Caco-2 (cell line): ENCODE measurements at places on chromosomes 3 and 15.

DNA sequence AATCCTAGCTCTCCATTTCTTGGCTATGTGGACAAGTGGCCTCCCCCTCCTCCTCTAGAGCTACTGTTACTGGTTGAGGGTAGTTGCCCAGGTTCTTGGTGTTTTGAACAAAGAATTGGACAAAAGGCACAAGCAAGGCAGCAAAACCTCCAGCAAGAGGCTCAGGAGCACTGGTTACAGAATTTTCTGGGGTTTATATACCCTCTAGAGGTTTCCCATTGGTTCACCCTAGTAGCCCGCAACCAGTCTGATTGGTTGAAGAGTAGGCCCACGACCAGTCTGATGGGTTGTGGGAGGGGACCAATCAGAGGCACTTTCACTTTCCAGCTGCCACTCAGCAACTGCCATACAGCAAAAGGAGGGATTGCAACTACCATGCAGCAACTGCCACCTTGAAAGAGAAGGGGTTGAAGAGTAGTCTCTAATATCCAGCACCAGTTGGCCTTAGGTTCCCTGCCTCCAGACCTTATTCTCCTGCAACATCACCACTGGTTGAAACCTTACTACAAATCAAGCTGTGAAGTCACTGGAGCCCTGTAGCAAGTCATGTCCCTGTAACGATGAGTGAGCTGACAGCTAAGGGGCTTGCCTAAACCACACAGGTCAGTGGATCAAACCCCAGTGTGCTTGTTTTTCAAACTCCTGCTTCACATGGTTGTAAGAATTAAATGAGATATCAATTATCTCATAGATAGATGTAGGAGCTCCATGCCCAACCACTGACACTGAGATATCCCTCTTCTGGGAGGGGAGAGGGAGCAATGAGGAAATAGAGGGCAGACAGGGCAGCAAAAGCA lies 2.9 kb upstream of the C15orf39 start:
- DNase-seq: peak; percentile 84

- no peak for DNase-seq
These were observed 121.1 kb upstream of the GOLIM4 start for GRCh38 chr3:168216851-168217250.

GRCh38 chr3:108102420-108103039 lies 11.7 kb upstream of the CD47 start:
- no peak for DNase-seq

DNA sequence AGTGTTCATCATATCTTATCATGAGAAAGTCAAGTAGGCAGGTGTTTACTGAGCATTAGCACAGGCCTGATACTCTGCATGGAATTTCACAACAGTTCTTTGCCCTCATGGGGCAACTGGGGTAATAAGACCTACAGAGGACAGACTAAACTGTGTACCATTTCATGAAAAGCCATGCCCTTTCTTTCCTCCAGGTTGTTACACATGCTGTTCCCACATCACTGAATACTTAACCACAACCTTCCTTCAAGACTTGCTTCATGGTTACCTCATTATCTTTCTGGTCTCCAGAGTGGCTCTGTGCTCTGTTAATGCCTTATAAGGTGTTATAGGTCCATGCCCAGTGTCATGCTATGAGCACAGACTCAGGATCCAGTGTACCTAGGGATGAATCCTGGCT lies 28.2 kb upstream of the RSL24D1 start:
- DNase-seq: no peak

- no peak for DNase-seq
These were observed 47.9 kb downstream of the ST3GAL6 start for GRCh38 chr3:98811048-98811447.

- DNase-seq: no peak
These were observed 43.2 kb upstream of the CD47 start for GRCh38 chr3:108133858-108134554.
